Activated naive CD4-positive, alpha-beta T cell treated with anti-CD3 and anti-CD28 coated beads, Interleukin-2, amount 50 U/mL, for 72 hours (primary cell): ENCODE measurements at places on chromosomes 7 and 10.

DNA sequence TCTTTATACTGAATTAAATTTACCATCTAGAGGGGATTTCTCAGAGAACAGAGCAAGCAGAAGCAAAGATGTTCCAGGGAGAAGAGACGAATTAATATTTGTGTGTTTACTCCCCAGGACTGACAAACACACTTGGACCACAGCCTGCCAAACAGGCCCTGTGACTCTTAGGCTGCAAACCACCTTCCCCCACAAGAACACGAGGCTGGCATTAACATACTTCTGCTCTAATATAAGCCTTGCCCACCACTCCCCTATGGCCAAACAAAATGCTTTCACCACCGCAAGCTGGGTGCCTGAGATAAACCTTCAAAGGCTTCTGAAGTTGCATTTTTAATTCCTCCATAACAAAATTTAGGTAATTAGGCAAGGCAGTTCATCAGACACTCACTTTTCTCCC is 88.4 kb downstream of the FGFR2 start:
- DNase-seq: no peak

- DNase-seq: no peak
Observed at GRCh38 chr7:16739863-16740622, 13.5 kb upstream of the TSPAN13 start.

DNA sequence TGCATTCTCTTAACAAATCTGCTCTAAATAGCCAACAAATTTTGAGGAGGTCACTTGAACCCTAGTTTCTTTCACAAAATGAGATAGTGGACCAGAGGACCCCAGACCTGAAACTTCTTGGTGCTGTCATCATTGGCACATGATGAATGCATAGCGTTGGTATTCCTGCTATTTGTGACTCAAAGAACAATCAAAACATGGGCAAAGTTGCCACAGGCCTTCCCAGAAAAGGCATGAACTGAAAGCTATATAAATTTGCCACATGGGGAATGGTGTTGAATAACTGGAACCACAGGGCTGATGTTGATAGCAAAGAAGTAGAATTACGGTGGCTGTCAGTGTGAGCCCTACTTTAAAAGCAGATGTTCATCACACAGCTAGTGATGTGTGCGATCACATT is 219.9 kb upstream of the KMT2E start:
- DNase-seq: no peak

GRCh38 chr10:98269435-98269912 is 1.5 kb upstream of the LOXL4 start:
- DNase-seq: no peak

DNA sequence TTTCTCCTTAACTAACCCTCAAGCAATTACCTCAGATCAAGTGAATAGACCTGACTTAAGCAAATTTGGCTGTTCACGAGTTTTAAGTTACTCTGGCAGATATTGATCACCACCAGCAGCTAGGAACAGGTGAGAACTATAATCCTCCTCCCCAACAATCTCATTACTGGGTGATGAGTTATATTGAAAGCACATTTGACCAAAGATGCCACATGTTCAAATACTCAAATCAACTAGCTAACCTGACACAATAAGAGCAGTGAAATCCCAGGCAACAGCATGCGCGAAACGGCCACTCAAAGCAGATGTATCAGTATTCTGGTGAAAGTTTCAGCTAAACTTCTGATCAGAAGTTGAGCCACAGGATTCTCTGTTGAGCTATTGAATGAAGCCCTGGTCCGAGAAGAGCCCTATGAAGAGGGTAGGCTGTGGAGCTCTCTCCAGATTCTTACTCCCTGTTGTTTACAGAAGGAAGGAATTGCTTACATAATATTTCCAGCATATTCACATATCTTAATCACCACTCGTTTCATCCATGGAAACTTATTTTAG is 52.6 kb downstream of the CAV1 start:
- DNase-seq: peak; percentile 17

GRCh38 chr10:100468322-100468721 is 5.5 kb downstream of the WNT8B start:
- no peak for DNase-seq

GRCh38 chr7:2450198-2451107 is 25.7 kb downstream of the GRIFIN start:
- no peak for DNase-seq

DNA sequence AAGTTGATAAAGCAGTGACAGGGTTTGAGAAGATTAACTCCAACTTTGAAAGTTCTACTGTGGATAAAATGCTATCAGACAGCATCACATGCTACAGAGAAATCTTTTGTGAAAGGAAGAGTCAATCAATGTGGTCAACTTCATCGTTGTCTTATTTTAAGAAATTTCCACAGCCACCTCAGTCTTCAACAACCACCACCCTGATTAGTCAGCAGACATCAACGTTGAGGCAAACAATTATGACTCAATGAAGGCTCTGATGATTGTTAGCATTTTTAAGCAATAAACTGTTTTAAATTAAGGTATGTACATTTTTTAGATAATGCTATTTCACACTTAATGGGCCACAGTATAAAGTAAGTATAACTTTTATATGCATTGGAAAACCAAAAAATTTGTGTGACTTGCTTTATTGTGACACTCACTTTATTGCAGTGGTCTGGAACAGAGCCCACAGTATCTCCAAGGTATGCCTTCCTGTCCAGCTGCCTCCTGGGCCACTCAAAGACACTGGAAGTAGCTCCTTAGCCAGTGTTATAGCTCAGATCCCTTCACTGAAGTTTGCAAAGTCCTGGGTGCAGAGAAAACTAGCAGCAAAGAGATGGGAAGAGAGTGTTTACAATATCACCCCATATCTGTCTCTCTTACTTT is 293.1 kb downstream of the ARHGAP12 start:
- DNase-seq: no peak

DNA sequence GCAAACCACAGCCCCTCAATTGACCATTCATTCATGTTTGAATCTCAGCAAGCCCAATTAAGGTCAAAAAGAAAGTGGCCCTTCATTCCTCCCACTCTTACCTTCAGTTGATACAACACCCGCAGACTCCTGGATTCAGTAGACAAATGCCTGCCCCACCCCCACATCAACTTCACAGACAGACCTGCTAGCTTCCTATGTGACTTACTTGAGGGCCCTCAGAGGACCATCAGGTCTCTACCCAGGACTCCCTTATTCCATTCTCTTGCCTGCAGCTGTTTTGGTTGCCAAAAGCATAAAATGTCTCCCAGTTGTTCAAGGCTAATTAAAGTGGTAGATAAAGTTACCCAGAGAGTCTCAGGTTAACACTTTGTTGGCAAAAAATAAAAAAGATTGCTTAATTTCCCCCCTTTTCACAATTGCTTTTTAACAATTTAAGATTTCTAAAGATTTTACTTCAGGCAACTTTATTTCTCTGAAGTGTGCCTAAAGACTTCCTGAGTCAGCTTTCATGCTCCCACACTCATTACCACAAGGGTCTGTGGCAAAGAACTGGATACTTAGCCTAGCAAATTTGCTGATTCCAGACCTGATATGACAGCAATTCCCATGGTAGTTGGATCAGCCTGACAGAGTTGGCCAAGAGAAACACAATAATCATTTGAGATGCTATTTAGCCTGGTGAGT is 3.3 kb upstream of the MTERF1 start:
- no peak for DNase-seq

DNA sequence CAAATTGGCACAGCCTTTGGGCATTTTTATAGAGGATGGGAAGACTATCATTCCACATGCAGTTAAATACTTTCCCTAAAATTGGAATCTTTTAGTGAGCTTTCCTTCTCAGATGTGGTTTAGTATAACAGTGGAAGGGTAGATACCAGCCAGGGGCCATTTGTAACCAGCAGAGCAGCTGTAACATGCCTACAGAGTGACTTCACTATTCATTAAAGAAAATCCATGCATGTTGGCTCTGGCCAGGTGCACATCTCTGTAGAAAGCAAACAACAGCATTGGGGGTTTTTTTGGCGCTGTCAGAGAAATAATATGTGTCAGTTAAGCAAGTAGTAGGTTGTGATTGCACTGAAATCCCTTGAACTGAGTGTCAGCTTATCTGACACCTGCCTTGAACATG is 115.6 kb downstream of the LHFPL3 start:
- DNase-seq: no peak

DNA sequence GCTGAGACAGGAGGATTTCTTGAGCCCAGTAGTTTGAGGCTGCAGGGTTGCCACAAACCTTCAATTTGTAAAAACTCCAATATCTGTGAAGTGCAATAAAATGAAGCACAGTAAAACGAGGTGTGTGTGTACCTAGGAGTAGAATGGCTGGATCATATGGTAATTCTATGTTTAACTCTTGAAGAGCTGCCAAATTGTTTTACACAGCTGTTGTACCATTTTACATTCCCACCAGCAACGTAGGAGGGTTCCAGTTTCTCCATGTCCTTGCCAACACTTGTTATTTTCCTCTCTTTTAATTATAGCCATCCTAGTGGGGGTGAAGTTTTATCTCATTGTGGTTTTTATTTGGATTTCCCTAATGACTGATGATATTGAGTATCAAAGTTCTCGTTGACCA is 16.2 kb downstream of the PLEKHA1 start:
- no peak for DNase-seq

GRCh38 chr7:137691566-137691965 is 155.2 kb downstream of the DGKI start:
- no peak for DNase-seq

GRCh38 chr7:154183482-154183881 is 131.3 kb downstream of the DPP6 start:
- no peak for DNase-seq

DNA sequence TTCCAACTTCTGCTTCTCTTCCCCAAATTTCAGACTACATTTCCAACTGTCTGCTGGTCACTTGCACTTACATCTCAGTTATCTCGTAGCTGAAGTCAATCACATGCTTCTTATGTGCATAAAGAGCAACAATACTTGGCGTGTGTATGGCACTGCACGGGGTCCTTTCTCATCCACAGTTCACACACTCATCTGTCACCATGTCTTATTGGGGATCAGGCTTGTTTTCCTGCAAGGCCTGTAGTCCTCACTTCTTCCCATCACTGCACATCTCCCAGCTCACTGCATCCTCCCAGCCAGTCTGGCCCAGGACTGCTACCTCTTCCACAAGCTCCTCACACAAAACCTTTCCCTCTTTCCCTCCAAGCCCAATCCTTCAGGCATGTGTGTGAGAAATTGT is 35.3 kb downstream of the NUDCD3 start:
- no peak for DNase-seq

DNA sequence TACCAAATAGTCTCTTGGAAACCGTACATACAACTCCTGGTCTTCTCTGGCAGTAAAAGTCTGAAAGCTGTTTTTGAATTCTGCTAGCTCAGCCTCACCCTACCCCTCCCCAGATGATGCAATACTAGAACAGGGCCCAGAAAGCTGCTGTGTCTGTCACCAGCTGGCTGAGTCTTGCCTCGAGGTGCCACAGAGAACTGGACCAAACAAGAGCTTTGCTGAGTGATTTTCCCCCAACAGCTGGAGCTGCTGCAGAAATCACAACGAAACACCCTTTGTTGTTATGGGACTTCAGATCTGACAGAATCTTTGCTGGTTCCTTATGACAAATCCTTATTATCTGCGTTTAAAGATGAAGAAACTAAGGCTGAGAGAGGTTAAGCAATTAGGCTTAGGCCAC is 134.1 kb downstream of the SPAG6 start:
- no peak for DNase-seq

- DNase-seq: no peak
Observed at GRCh38 chr10:112624546-112625048, 177.6 kb downstream of the VTI1A start.

DNA sequence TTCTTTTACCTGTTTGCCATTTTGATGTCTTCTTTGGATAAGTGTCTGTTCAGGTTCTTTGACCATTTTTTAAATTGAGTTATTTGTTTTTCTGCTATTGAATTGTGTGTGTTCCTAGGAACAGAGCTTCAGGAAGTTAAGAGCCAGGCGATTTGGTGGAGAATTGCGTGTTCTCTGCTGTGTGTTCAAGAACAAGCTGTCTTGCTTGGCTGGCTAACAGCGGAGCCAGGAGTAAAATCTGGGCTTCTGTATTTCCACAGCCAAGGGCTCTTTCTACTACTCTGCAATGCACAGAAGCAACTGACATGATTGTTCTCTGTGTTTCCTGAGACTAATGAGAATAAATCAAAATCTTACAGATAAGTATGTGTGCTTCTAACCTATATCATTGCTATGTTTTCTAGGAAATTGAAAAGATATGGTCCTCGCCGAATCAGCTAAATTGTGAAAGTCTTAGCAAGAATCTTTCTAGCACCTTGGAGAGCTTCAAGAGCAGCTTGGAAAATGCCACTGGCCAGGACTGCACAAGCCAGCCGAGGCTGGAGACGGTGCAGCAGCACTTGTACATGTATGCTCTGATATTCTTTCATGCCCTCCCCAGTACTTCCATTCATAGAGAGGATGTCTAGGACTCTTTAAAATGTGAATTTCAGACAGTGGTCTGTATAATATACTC is 124.2 kb downstream of the ABCA13 start:
- DNase-seq: no peak

DNA sequence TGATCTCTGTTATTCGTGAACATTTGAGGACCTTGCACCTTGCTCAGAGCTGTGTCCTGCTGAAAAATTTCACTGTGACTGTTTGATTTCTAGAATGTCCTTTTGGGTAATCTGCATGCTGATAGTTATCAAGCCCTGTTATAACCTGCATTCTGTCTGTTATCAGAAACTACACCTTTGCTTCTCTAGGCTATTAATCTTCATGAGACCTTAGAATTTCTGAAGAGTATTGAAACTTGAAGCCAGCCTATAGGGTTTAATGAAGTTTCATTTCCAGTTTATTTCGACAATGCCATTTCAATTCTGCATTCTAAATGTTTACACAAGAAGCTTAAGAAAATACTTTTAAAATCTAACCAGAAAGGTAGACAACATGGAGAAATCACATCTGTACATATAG is 856.2 kb downstream of the SORCS1 start:
- DNase-seq: no peak

DNA sequence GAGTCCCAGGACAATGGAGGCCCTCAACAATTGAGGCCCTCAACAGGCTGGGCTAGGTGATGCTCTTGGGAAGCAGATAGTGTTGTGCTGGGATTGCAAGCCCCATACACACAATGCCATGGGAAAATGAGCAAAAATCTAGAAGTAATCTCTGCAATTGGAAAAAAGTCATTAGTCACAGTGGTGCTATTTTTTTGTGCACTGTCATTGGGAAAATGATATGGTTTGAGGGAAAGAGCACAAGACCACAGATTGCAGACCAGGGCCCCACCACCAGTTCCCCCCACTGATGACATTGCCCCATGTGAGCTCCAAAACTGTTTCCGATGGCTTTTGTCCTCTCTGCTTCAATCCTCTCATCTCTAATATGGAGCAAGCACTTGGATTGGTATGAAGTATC is 1.9 kb downstream of the KCTD7 start:
- DNase-seq: no peak

DNA sequence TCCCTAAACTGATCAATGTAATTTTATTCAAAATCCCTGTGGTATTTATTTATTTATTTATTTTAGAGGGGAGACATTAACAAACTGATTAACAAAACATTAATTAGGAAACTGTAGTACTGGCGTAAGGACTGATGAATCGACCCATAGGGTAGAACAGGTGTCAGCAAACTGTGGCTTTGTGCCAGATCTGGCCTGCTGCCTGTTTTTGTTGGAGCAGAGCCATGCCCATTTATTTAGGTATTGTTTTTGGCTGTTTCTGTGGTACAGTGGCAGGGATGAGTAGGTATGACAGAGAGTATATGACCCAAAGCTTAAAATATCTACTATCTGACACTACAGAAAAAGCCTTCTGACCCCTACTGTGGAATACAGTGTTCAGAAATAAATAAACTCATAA is 332.5 kb upstream of the ETV1 start:
- no peak for DNase-seq

- DNase-seq: no peak
Observed at GRCh38 chr7:44177570-44178131, 11.6 kb downstream of the GCK start.
